Type B pancreatic cell (in vitro differentiated cells): ENCODE measurements at places on chromosomes 11 and 22. TPM values are rescaled to one million over a fixed set of nuclear protein-coding genes. Genes with fewer than 3 reads are reported as not detected.

LMF2 gene
- total RNA-seq = 65.5 and 74.0 TPM in 2 replicates

- no peak for DNase-seq
Observed at GRCh38 chr11:3669742-3670183, 1.4 kb downstream of the CHRNA10 start.

CCDC87 gene
- total RNA-seq = 0.94 and 1.1 TPM in 2 replicates

DNA sequence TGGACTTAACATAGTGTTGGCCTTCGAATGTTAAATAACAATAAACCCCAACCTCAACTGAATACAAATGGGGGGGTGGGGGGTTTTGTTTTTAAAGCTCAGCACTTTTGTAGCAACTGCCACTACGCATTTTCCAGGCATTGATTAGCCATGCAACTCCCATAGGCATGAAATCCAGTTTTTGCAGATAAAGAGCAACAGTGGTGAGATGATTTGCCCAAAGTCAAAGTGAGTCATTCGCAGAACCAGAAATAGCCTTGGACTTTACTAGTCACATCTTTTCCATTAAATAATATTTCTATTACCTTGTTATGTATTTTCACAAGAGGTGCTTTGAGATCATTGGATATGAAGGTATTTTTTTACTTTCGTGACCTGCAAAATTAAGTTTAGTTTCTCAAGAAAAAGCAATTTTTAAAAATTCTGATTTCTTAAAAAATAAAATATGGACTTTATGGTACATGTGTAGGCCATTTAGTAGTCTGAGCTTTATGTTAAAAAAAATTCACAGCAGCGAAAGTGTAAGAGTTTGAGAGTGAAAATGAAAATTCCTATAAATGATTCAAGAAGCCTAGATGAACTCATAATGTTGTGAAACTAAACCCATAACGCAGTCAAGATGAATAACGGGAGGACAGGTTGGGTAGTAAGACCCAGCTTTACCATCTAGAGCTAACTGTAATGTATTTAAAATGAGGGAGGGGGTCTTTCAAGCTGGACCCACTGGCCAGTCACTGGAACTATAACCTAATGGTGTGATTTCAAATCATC lies 1.9 kb upstream of the PHF21A start:
- DNase-seq = no peak

- DNase-seq = no peak
Observed at GRCh38 chr11:42840176-42840829, 471.5 kb upstream of the API5 start.

GRCh38 chr11:109112261-109112660 lies 309.7 kb upstream of the C11orf87 start:
- no peak for DNase-seq

SLC6A5 gene
- total RNA-seq = not detected in 2 replicates

PNPLA5 gene
- not detected in 2 replicates for total RNA-seq

DNA sequence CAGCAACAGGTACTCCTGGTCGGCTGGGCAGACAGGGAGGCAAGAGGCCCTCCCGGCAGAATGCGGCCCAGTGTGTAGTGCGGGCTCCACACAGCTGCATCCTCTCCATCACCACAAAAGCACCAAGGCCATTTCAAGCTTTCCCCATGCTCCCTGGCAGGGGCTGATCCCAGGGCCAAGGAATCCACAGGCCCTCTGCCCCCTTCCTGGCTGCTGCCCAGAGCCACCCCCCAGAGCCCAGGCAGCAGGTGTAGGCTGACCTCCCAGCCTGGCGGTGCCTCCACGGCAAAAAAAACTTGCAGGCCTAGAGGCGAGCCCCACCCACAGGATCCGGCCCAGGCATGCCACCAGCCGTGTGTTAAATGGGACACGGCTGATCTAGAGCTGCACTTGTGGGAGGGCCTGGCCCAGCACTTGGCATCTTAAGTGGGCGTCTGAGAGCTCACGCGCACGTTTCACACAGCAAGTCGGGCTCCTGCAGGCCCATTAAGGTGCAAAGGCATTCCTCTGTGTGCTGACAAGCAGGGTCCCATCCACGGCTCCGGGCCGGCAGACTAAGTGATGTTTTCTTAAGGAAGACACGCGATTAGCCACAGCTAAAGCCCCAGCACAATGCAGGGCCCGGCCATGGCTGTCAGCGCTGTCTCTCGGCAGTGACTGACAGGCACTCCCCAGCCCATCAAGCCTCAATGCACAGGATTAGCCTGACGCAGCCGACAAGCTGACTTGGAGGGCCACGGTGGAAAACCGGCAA lies 19.8 kb upstream of the GNB1L start:
- peak; percentile 66 for DNase-seq

DNA sequence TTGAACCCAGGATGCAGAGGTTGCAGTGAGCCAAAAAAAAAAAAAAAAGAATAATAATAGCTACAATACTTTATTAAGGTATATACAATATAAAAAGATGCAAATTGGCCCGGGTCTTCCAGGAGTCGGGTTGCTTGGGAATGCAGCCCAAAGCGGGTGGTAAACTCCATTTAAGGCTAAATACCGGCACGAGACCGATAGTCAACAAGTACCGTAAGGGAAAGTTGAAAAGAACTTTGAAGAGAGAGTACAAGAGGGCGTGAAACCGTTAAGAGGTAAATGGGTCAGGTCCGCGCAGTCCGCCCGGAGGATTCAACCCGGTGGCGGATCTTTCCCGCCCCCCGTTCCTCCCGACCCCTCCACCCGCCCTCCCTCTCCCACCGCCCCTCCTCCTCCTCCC lies 143.3 kb downstream of the DLG2 start:
- no peak for DNase-seq

GRCh38 chr11:64686466-64687170 lies 36.4 kb downstream of the NRXN2 start:
- DNase-seq = no peak

- no peak for DNase-seq
Observed at GRCh38 chr11:17651681-17652080, 67.7 kb upstream of the MYOD1 start.

SULT4A1 gene
- 7.5 and 10.8 TPM in 2 replicates for total RNA-seq

DNA sequence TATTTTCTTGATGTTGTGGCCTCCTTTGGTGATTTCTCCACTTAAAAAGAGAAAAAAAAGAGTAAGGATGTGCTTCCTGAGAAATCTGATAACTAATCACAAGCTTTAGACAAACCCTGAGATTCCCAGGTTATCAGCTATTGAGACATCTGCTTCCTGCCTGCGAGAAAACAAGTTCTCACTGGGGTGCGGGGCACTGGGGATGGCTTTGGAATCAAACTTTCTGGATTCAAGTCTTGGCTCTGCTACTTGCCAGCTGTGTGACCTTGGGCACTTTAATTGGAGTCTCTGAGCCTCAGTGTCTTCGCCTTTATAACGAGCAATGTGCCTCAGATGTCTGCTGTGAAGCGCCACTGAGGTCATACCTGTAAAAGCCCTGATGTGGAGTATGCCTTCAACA lies 152.5 kb upstream of the NAV2 start:
- no peak for DNase-seq

MTMR2 gene
- 34.4 and 38.9 TPM in 2 replicates for total RNA-seq

DNA sequence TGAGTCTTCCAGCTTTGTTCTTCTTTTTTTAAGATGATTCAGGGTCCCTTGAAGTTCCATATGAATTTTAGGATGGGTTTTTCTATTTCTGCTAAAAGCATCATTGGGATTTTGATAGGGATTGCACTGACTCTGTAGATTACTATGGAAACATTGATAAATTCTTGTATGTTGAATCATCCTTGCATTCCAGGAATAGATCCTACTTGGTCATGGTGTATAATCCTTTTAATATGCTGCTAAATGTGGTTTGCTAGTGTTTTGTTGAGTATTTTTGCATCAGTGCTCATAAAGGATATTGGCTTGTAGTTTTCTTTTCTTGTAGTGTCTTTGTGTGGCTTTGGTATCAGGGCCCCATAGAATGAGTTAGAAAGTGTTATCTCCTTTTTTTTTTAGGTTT lies 34.9 kb upstream of the PHOX2A start:
- DNase-seq = no peak

GRCh38 chr11:95219599-95219998 lies 11.4 kb downstream of the SESN3 start:
- DNase-seq = no peak

DNA sequence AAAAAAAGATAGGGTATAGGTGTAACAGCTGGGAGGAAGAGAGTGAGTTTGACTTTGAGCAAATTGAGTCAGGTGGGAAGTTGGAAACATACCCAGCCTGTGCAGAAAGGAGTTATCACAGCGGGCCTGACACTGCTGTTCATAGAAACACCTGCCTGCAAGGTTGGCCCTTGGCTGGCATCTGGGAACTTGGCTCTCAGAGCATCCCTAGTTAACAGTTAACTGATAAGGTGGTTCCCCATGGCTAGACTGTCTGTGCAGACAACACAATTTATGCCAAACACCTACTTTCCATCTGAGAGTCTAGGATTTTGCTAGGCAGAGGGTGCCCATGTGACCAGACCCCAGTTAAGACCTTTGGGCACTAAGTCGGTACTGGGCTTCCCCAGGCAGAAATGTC lies 31.4 kb downstream of the ADAMTS8 start:
- DNase-seq = no peak

GRCh38 chr11:88474655-88475054 lies 137.1 kb upstream of the CTSC start:
- no peak for DNase-seq

DNA sequence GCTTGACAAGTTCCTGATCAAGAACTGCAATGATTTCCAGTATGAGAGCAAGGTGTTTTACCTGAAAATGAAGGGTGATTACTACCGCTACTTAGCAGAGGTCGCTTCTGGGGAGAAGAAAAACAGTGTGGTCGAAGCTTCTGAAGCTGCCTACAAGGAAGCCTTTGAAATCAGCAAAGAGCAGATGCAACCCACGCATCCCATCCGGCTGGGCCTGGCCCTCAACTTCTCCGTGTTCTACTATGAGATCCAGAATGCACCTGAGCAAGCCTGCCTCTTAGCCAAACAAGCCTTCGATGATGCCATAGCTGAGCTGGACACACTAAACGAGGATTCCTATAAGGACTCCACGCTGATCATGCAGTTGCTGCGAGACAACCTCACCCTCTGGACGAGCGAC lies 12.0 kb downstream of the YWHAH start:
- DNase-seq = no peak

DNA sequence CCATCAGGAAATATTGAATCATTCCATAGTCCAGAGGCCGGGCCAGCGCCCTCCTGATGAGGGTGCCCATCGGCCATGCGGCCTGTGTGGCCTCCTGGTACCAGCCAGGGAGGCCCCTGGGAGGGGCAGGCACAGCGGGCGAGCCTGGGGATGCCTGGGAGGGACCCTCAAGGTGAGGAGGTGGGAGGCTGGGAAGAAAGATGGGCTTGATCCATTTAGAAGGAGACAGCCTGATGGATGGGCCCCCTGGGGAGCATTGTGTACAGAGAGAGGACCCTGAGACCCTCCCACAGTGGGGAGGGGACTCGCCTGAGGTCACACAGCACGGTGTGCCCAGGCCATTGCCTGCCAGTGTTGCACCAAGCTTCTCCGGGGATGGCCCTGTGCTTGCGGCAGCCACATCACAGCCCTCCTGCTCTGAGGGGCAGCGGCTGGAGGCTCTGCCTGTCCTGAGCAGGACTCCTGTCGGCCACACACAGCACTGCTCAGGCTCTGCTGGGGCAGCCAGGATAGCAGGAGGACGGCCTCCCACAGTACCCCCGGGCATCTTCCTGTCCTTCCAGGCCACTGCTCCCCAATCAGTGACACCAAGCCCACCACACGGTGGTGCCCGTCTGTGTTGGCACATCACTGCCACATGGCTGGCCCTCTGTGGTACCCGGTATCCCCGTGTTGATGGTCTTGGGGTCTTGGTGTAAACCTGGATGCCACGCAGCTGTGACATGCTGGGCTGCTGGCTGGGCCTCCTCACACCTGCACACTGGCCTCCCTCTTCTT lies 290.0 kb downstream of the TBC1D22A start:
- no peak for DNase-seq

TMPRSS5 gene
- 0.81 and 2.6 TPM in 2 replicates for total RNA-seq

DNA sequence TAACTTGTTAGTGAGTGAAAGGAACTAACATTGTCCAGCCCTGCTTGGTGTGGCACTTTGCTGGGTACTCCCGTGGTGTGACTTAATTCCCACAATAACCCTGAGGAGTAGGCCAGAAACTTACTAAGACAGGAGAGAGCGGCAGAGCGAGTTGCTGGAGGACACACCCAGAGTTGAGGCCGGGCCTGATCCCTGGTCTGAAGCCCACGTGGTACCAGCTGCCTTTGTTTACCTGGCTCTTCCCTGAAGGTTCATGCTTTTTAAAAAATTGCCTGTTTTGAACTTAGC lies 594 bp downstream of the MPST start:
- no peak for DNase-seq

- no peak for DNase-seq
Observed at GRCh38 chr11:45900916-45901617, 6.0 kb downstream of the FREY1 start.

C11orf86 gene
- 0.77 and 2.6 TPM in 2 replicates for total RNA-seq

GRCh38 chr11:105878510-105878909 lies 143.5 kb downstream of the MSANTD4 start:
- DNase-seq = no peak

GRCh38 chr11:86724137-86724536 lies 51.7 kb upstream of the ME3 start:
- no peak for DNase-seq

DNA sequence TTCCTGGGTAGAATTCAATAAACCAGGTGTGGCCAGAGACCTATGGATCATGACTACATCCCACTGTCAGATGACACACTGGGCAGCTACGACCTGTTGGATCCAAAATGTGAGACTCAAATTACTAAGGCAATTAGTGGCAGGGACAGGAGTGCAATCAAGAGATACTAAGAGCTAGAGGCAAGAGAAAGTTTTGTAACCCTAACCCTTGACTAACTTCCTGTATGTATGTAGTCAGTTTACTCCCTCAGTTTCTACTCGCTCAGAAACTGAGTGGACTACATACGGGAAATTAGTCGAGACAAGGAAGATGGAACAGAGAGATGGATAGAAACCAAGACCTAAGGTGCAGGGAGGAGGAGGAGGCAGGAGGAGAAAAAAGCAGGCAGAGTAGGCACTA lies 2.7 kb downstream of the CYB5R2 start:
- no peak for DNase-seq

GRCh38 chr22:30183861-30184278 lies 62.7 kb downstream of the LIF start:
- no peak for DNase-seq

- DNase-seq = no peak
Observed at GRCh38 chr11:132064987-132065620, 694.7 kb downstream of the NTM start.

DNA sequence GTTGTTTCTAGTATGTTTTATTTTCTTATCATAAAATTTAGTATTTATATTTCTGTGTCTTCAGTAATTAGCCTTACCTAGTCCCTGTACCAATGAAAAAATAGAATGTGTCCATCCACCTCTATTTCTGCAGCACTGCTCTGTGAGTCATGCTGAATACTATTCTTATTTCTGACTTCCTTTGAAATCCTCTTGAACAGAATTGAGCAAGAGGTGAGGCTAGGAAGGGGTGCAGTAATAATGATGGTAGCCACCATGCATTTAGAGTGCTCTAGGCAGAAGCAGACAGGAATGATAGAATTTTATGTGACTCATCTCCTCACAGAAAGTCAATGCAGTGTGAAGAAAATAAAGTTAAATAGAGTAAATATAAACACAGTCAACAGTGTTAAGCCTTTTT lies 60.0 kb downstream of the OR10A6 start:
- DNase-seq = no peak
